GM06990 (cell line): ENCODE measurements at places on chromosomes 5 and 9.

DNA sequence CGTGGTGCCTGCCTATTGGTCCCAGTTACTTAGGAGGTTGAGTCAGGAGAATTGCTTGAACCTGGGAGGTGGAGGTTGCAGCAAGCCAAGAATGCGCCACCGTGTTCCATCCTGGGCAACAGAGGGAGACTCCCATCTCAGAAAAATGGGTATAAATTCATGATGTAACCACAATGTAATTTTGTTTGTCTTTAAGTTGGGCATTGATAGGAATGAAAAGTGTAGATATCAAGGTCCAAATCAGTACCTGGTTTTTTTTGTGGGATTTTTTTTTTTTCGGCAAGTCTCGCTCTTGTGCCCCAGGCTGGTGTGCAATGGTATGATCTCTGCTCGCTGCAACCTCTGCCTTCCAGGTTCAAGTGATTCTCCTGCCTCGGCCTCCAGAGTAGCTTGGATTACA is 7.4 kb downstream of the NPM1 start:
- no peak for DNase-seq

- no peak for DNase-seq
These were observed 85.1 kb downstream of the TRIO start for GRCh38 chr5:14228219-14228618.

GRCh38 chr9:104200456-104200994 is 106.4 kb downstream of the SMC2 start:
- no peak for DNase-seq

DNA sequence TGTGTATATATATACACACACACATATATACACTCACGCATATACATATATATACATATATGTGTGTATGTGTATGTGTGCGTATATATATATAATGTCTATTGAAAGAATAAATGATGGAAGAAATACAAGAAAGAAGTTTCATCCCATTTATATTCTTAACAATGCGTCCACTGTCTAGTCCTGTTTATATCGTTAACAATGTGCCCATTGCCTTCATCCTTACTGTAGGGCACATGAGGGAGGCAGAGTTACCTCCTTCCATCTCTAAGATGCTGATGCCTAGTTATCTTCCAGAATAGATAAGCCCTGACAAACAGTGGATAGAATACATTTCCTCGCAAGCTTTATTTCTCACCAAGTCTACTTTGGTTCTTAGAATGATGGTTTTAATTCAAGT is 389.8 kb upstream of the SEMA6A start:
- DNase-seq: no peak
